ENCODE measurements at places on chromosomes 5 and 9.

GRCh38 chr5:8329773-8330172 is 460.8 kb downstream of the MTRR start:
- no peak for DNase-seq

GRCh38 chr5:1331861-1332405 is 13.0 kb downstream of the CLPTM1L start:
- no peak for DNase-seq

DNA sequence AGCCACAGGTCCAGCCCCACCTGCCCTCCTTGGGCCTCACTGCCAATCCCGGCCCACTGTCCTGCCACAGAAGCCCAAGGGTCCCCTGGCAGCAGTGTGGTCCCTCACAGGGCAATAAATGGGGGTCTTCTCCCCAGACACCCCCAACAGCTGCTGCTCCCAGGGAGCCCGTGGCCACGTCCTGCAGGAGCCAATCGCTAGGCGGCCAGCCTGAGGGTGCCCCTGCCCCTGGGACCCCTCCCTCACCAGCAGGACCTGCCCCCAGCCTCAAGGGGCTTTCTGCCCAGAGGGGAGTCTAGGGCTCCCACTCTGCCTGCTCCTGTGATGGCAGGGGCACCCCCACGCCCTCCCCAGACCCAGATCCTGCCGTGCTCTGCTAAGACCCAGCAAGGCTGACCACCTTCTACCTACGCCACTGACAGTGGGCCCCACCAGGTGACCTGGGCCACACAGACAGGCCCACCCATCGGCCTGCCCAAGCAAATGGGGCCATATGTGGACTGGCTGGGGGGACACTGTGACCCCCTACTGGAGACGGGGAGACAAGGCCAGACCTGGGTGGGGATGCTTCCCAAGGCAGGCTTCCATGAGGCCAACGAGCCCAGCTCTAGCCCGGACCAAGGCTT is 17.0 kb downstream of the NOTCH1 start:
- no peak for DNase-seq

GRCh38 chr9:98821831-98822230 is 14.4 kb downstream of the GALNT12 start:
- no peak for DNase-seq

DNA sequence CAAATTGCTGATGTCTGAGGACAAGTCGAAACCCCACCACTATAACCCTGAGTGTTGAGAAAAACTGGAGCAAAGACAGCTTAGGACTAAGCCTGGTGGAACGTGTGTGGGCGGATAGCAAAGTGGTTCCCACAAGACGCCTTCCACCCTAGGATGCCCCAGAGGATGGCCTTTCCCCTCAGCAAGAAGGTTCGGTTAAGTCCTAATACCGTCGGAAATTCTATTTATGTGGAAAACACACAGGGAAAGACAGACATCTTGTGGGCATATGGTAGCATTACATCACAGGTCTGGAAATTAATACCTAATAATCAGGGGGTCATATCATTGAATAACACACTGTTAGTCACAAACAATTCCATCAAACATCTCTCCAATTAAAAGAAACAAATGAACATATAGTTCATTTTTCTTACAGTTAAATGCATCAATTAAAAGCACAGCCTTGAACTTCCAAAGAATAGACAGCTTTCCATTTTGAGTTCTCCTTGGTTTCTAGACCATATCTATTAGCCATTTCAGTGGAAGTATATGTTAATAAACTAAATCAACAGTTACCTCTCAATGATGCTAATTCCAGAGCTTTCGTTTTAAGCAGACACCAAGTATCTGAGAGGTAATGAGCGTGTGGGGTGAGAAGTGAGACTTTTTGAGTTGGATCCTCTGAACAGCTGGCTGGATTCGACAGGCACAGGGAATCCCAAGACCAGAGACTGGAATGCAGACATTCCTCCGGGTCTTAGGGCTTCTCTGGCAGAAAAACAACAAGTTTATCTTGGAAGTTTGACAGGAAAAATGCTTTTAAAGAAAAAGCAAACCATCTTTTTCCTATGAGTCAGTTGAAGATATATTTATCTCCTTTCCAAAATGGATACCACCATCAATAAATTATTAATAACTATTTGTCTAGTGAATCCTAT is 2.9 kb upstream of the ICE1 start:
- no peak for DNase-seq

DNA sequence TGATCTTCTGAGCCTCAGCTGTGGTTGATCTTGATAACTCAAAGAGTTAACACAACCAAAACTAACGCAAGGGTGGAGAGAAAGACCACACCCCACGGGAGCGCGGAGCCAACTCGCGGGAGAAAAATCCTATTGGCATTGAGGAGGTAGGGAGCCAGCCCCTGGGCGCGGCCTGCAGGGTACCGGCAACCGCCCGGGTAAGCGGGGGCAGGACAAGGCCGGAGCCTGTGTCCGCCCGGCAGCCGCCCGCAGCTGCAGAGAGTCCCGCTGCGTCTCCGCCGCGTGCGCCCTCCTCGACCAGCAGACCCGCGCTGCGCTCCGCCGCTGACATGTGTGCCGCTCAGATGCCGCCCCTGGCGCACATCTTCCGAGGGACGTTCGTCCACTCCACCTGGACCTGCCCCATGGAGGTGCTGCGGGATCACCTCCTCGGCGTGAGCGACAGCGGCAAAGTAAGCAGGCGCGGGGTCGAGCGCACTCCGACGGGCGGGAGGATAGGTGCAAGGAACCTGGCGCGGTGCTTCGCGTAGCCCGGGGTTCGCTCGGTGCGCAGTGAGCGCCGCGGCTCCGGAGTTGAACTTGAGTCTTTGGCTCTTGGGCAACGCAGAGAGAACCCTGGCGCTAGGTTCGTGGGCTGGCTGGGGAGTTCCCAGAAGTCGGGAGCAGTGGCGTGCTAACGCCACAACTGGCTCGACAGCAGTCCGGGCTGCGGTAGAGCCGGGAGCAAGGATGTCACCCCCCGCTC is at the start of gene GDA:
TSS of gene GDA (plus strand) at position 210 of the 745 bp plus-strand sequence. CDS start at position 330, 120 bp downstream.
- DNase-seq: no peak

DNA sequence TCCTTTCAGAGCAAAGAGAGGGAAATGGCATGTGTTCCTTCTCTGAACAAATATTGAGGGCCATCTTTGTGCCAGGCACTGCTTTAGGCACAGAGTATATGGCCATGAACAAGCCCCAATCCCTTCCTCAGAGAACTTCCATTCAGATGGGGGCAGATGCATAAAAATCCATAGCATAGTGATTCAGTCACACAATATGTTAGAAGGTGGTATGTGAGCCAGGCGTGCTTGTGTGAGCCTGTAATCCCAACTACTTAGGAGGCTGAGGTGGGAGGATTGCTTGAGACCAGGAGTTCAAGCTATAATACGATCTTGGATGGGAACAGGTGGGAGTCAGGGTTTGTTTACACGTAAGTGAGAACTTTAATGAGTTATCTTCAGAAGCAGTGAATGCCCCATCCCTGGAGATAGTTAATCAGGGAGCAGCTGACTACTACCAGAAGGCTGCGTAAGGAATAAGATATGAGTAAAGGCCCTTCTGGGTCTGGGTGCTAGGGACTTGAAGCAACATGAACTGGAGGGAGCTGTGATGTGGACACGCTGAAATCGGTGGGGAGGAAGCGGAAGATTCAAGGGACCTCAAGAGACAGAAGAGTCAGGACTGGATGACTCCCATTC is 27.1 kb downstream of the NANS start:
- DNase-seq: no peak

DNA sequence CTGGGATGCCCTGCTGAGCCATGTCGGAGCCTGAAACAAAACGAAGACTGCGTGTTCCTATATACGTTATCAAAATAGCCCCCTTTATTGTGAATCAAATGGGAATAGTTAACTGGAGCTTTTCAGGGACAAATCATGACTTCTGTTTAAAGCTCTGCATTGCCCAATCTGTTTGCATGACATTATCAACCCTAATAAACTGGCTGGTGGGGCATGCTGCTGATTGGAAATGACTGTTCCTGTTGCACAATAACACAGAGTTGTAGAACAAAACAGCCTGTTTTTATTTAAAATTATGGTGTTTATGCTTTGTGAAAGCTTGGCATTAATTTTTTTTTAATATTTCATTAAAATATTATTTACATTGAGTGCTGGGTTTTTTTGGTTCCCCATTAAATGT is 215.5 kb downstream of the TMEM167A start:
- no peak for DNase-seq

GRCh38 chr5:138460032-138460693 is 5.1 kb upstream of the EGR1 start:
- no peak for DNase-seq

DNA sequence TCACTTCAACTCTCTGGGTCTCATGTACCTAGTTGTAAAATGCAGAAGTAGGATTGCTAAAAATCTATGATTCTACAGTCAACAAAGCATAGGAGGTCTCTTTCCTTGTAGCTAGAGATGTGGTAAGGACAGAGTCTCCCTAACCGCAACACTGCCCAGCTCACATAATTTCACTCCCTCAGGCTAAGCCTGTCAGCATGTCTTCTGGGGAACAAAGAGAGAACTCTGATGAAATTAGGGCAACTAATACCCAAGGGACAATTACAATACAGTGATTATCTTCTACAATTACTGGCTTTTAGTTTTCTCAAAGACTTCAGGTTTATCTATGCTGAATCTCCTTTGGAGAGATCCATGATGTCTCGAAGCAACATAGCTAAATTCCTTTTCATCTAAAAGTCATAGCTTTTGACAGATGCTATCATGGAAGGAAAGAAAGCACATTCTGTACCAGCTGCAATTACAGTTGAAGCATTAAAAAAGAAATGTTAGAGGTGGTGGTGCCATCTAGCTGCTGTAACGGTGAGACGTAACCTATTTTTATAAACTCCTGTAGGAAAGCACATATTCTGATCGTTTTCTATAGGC is 141.1 kb upstream of the TARS1 start:
- no peak for DNase-seq

- no peak for DNase-seq
Measured at GRCh38 chr5:23507278-23507685, at the start of gene PRDM9. TSS of gene PRDM9 (plus strand) at chr5:23507609. CDS start at chr5:23509034, 1,425 bp downstream.

GRCh38 chr5:87152886-87153285 is 114.8 kb upstream of the RASA1 start:
- DNase-seq: no peak

DNA sequence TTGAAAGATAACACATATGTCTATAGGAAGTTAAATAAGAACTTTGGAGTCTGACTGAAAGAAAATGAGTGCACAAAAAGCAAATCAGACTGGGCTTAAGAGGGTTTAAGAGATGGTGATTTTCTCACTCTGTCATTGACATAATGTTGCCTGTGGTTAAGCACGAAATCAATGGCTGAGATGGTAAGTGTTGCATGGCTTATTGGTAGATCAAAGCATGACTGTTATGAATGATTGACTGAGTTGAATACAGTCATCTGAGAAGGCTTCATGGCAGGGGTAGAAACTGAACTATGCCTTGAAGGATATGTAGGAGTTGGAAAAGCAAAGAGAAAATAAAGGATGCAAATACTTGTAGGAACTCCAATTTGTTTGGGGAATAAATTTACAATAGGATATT is 136.6 kb downstream of the PLPPR1 start:
- no peak for DNase-seq

GRCh38 chr5:26843677-26844076 is 194.7 kb downstream of the CDH9 start:
- no peak for DNase-seq

GRCh38 chr9:5800969-5801738 is 31.8 kb downstream of the ERMP1 start:
- DNase-seq: no peak

DNA sequence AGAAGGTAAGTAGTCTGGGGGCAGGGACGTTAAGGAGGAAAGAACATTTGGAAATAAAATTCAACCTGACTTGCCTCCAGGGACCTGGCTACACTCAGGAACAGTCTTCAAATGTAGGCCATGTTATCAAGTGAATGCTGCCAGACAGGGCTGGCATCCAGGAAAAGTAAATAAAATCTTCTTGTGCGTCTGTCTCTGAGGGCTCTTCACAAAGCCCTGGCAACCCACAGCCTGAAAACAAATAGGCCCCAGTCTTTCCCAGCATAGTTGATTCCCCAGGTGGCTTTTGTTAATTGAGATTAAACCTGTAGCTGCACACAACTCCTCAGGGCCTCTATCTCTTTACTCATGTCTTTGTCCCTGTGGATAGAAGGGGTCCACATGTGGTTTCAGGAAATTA is 55.4 kb downstream of the STK32A start:
- DNase-seq: no peak

DNA sequence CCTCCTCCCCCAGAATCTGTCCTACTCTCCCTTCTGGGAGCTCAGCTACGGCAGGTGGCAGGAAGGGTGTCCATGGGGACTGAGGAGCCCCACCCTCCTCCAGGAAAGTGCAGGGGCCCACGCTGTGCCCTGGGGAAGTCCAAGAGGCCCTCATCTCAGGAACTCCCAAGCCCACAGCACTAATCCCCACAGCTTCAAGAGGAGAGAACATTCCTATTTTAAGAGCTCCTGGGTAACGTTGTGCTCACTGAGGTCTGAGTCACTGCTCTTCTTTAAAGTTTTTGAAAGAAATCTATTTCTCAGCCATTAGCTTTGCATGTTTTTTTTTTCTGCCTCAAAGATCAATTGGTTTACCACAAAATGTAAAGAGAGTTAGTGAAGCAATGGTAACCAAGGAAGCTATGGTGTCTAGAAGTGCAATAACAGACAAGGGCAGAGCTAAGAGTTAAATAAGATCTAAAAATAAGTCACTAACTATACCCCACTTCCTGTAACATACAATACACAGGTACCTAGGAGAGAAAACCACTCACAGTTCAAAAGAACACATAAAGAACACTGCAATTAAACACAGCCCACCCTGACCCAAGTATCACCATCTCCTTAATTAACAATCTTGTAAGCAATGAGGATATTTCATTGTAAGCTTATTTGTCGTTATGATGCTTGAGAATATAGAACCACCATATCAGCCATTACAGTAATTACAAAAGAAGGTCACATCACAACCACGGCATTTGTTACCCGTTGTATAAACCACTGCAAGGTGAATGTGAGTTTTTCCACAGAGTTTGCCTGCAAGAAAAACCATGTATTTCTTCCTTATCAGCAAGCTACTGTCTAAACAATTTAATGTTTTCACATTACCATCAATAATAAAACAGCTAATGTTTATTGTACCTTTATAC is 382.3 kb upstream of the SLC30A5 start:
- DNase-seq: no peak

DNA sequence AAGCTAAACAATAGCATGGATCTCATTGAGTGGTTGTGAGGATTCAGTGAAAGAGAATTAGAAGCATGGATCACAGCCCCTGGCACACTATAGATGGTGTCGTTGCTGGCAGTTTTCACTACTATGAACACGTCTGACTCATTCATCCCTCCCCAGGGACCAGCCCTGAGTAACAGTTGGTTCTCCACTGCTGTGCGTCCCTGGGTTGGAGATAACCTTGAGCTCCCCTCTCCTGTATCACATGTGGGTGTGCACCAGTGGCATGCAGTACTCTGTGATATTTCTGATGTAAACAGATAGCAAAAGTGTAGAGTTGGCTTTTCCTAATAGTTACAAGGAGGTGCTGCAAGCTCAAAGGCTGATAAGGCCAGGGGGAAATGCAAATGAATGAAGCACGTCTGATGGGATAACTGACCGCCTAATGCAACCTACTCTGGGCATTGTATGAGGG is 8.8 kb upstream of the LCP2 start:
- DNase-seq: no peak

DNA sequence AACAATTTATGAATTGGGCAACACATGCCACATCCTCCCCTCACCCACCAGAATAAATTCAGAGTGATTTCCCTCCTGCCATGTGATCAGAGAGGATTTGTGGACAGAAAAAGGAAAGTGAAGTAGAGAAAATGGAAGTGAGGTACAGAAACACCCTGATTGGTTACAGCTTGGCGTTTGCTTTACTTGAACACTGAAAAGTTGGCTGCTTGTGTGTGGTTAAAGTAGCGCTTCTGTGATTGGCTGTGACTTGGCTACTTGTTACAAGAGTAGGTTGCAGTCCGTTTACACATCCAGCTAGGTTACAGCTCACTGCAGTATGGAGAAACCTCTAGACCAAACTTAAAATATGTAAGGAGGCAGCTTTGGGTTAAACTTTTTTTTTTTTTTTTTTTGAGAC is 205.2 kb upstream of the ZNF608 start:
- no peak for DNase-seq

Data from stimulated activated CD4-positive, alpha-beta T cell treated with anti-CD3 and anti-CD28 coated beads, Interleukin-15, amount 100 ng/mL, for 1 hour (primary cell).